ENCODE measurements at places on chromosomes 2 and 18.
A peak's percentile ranks its signal among the peaks of the same experiment; 100 is the strongest.

DNA sequence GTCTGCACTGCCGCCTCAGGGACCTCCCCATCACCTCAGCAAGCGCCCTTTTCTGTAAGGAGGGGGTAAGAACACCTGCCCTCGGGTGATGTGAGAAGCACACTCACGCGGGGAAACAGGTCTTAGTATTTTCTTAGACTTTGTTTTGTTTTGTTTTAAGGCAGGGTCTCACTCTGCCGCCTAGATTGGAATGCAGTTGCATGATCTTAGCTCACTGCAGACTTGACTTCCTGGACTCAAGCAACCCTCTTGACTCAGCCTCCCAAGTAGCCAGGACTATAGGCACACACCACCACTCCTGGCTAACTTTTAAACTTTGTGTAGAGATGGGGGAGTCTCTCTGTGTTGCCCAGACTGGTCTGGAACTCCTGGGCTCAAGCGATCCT is 37.1 kb downstream of the RAMP1 start:
- DNase-seq: no peak

- DNase-seq: no peak
Measured at GRCh38 chr2:12896318-12896982, 179.7 kb downstream of the TRIB2 start.

GRCh38 chr2:214575030-214575429 is 164.2 kb downstream of the VWC2L start:
- DNase-seq: no peak

DNA sequence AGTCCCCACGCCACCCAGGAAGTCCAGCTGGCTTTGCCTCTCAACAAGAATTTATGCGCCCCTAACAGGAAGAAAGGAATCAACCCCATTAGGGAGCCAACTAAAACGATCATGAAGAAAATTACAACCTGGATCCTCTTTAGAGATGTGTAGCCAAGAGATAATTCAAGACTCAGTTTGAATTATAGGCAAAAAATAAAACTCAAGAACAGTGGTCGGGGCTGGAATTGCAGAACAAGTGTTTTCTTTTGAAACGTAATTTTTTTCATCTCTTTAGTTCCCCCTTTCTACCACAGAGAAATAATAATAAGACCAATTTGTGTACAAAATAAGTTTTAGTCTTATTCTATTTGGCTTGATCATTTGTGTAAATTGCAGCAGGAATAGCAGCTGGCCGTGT is 22.4 kb downstream of the PDCD1 start:
- no peak for DNase-seq

- DNase-seq: no peak
Measured at GRCh38 chr2:59726228-59727120, 827.0 kb downstream of the BCL11A start.

GRCh38 chr2:157845081-157845480 is 31.0 kb downstream of the ACVR1 start:
- DNase-seq: no peak

DNA sequence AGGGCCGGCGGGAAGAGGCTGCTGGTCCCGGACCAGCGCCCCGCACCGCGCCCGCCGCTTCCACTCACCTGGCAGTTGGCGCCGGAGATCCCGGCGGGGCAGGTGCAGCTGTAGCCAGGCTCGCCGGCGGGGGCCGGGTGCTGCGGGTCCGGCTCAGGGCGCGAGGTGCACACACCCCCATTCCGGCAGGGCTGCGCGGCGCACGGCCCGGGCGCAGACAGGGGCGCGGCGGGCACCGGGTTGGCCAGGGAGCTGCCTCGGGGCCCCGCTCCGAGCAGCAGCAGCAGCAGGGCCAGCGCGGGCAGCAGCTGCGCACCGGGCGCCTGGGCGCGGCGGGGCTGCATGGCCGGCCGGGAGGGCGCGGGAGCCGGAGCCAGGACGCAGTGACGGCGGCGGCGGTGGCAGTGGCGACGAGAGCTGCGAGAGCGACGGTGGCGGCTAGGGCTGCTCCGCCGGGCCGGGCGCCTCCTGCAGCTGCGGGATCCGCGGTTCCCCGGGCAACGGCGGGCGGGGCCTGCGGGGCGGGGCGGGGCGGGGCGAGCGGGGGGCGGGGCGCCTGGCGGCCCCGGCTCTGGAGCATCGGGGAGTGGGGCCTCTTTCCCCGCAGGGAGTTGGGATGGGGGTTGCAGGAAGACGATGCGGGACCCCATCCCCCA is at the start of gene DNER:
Gene DNER (minus strand): TSS at position 476 of the 656 bp plus-strand sequence. CDS start 132 bp downstream, at position 344.
- DNase-seq: peak; percentile 39
